AG08395 (cell line): ENCODE measurements at places on chromosomes 2 and 18.

- peak; percentile 67 for DNase-seq
These were observed at the start of gene CDCA7 for GRCh38 chr2:173354582-173355131. Gene CDCA7, plus strand, starts transcription at chr2:173354872. Its CDS starts 92 bp downstream, at chr2:173354964.

GRCh38 chr2:241074065-241074818, 27.8 kb downstream of the MTERF4 start:
- DNase-seq, result no peak

DNA sequence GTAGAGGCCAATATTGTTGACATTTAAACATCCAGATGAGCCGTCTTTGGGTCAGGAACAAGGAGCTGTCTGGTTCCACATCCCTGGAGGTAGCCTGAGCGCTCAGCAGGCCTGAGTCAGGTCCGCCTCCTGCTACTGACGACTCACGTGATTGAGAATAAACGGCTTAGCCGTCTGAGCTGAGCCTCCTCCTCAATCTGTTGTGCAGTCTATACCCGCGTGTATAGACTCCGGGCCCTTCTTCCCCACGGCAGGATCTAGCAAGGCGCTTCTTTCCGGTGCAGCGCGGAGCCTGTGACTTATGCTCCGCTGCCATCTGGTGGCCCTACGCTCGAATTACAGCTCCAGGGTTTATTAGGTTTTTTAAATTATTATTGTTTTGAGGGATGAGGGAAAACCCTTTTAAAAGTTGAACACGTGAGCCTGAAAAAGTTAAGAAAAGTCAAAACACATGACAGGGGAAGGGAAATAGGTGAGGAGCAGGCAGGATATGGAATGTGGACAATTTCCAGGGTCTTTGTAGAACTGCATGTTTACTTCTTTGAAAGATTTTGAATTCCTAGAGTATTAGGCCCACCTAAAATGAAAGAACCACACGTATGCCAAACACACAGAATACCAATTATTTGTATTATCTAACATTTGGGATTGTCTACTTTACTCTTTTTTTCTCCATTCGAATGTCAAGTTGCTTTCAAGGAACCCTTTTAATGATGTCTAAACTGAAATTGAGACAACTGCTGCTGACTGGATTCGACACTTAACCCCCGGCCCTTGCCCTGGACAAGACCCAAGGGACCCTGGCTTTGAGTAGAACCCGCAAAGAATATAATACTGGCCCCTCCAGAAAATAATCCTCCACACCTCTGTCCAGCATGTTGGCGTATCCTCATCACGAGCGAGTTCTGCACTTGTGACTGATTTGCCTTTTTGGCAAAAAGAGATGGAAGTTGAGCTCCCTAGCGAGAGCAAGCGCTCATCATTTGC, 112.4 kb upstream of the ZNF236 start:
- peak; percentile 73 for DNase-seq

DNA sequence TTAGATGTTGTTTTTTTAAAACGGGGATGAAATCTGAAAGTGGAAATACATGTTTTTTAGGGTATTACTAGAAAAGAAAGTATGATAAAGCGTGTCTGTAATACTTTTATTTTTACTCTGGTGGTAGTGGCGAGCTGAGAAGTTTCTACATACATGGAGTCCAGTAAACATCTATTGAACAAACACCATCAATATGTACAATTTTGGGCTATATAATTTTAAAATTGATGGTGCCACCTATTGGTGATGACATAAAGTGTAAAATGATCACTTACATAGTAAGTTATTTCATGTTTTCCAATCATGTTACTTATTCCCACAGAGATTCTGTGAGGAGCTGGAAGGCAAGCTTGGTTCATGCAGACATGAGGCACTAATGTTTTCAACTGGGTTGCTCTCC, 31.5 kb upstream of the NFE2L2 start:
- no peak for DNase-seq

GRCh38 chr2:206873423-206873822, 65.9 kb upstream of the CPO start:
- no peak for DNase-seq

DNA sequence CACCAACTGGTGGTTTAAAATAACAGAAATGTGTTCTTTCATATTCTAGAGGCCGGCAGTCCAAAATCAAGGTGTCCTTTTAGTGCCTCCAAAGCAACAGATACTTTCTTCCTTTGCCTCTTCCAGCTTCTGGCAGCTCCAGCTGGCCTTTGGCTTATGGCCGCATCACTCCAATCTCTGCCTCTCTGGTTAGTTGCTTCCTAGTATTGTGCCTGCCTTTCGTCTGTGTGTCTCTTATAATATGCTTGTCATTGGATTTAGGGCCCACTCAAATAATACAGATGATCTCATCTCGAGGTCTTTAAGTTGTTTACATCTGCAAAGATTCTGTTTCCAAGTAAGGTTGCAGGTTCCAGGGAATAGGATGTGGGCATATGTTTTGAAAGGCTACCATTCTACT, 855.2 kb upstream of the ID2 start:
- DNase-seq, result no peak

DNA sequence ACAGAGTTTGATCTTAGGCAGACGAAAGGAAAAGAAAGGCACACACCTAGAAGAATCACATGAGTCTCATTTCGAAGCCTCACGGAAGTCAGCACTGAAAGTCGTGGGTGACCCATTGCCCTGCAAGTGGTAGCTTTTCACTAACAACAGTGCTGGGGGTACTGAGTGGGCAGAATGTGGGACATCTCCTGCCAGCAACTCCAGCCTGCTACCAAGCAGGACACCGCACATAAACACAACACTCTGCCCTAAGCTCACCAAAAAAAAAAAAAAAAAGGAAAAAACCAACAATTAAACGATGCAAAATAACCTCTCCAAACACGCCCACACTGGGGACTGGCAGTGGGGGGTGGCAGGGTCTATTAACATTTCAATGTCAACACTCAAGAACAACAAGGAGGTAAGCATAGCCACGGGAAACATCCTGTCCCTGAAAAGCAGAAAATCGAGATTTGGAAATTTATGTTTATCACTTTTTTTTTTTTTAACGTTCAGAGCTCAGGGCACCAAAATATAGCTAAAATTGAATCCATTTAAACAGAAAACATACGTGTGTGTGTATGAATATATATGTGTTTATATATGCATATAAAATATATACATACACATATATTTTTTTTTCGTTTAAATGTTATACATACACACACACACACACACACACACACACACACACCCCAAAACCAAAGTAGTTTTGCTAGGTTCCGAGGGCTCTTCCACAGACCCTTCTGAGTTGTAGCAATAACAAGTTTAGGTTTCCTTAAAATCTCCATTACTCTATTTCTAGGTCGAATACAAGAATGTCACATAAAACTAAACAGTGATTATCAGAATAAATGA, 2.2 kb downstream of the INO80D start:
- DNase-seq, result no peak

DNA sequence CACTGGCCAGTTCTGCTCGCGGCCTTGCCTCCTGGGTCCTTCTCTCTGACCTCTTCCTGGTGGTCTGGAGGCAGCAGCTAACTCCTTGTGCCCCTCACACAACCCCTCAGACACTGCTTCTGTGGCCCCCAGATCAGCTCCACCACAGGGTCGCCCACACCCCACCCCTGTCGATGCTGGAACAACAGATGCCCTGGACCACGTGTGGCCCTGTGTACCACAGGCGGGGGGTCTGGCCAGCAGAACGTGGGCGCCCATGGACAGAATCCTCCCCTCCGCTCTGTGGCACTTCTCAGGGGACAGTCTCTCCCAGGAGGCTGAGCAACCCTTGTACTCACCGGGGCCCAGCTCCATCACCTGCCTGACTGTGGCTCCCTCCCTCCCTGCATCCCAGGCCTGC, 245.6 kb downstream of the NDUFA10 start:
- no peak for DNase-seq

DNA sequence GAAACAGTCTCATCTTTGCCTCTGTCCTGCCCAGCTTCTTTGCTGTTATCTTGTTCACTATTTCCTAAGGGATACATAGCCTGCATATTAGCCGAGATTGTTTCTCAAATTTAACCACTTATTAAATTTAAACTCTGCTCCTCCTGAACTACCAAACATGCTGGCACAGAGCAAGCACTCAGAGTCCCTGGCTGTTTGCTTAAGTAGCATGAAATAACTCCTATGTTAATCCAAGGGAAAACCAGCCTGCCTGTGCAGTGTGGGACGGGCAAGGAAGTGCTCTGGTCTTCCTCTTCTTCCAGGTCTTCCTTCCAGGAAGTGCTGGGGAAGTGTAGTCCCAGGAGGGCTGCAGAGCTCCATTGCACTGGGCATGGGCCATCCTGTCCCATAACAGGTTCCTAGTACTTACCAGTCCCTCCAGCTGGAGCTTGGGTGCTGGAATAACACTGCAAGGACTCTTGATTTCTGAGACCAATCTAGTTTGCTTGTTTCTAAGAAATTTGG, 95.9 kb upstream of the IL1R2 start:
- no peak for DNase-seq

GRCh38 chr2:72984172-72984671, 66.9 kb downstream of the EMX1 start:
- no peak for DNase-seq

DNA sequence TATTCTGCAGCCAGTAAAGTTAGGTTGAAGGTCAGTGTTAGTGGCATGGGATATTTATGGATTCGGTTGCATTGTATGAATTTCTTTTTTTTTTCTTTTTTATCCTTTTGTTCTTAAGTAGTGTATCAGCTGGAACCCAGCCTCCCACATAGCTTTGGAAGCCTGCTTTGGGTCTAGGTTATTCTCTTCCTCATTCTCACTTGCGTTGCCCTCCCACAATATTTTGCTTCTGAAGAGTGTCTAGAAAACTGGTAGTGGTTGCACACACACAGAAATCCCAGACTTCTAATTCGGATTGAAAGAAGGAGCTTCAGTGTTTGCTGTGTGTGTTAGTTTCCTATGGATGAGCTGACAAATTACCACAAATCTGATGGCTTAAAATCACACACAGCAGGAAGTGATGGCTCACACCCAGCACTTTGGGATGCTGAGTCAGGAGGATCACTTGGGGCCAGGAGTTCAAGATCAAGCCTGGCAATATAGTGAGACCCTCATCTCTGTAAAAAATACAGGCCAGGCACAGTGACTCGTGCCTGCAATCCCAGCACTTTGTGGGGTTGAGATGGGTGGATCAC, 104.8 kb downstream of the ARL4C start:
- no peak for DNase-seq

DNA sequence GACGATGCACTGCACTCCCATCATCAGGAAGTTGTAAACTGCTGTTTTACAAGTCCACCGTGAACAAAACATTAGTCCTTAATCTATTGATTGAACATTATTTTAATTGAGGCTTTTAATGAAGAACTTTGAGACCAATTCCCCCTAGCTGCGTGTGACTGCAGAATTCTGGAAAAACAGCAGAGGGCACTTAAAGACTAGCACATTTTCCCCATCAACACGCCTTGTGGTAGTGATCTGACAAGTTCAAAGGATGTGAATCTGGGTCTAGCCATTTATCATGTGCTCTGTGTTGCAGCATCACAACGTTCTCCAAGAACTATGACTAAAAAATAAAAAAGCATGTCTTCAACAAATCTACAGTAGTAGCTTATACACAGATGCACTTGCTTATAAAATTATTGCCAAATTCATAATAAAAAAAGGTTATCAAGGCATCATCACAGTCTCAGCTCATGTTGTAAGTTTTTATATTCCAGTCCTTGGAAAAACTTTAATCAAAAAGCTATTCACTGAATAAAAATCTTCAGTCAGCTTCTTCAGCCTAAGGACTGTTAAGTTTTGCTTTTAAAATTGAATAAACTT, 35.8 kb downstream of the SKOR2 start:
- DNase-seq, result peak; percentile 48

GRCh38 chr18:7824970-7825369, 257.9 kb downstream of the PTPRM start:
- DNase-seq, result peak; percentile 18

DNA sequence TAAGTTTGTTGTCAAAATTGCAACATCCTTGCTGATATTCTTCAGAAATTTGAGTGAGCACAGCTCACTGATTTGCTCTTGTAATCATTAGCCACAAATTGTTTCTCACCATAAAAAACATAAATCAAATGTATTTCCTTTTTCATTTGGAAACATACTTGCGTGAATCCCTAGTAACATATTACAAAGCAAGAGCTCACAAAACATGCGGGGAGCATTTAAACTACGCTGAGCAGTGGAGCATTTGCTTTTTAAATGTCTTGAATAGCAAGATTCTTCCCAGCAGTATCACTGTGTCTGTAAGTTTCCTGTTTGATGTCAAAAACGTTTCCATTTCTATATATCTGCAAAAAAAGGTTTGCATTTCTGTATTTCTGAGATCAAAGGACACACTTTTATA, 788.3 kb upstream of the SALL3 start:
- no peak for DNase-seq

- DNase-seq, result no peak
These were observed 177.9 kb upstream of the SETBP1 start for GRCh38 chr18:44502790-44503189.

DNA sequence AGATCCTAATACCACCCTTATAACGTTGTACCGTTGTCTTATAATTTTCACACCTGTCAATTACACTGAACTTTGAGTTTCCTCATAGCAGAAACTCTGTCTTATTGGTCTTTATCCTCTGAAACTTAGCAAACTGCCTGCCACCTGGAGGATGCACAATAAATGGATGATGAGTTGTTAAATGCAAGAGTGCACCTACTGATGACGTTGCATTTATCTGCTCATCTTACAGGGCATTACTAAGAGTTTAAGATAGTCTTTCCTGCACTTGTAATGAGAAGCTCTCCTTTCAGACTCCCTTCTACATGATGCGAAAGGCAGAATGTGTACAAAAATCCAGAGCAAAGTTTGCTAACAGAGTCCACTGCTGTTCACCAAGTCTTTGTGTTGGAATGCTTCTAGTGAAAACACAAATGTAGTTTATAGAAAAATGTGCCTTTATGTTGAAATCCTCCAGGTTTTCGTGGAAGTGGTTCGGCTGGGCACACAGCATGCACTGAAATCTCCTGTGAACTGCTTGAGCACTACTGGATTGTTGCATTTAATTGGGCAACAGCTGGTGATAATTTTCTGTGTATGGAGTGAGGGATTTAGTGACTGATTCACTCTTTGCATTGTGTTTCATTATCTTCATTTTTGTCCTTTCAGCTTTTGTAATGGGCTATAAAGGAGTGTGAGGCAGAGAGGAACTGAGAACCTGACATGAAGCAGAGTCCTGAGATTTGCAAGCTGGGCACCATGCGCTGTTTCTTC, 665.8 kb upstream of the ID2 start:
- DNase-seq, result peak; percentile 8

DNA sequence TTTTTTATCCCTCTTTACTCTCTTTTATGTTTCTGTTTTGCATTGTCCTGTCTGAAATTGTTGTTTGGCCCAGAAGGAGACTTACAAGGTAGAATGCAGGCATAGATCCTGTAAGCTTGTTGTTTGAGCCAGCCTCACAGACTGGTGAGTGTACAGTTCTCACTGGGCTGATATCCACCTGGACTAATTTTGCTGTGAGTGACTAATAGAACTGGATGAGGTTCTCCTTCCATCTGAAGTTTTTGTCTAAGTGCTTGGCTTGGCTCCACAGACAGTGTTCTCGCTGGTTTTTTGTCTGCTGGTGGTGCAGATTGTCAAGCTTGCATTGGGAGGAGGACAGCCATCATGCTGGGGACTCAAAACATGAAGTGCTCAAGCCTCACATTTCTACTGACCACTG, 495.7 kb downstream of the TSN start:
- no peak for DNase-seq
